ENCODE measurements at places on chromosomes 11 and 22. TPM values are rescaled to one million over a fixed set of nuclear protein-coding genes. Genes with fewer than 3 reads are reported as not detected.

Gene MDK
- 105 TPM for total RNA-seq

Gene KCNC1
- total RNA-seq, result not detected

Gene SLN
- total RNA-seq, result 0.57 TPM

Gene SERPIND1
- total RNA-seq, result 0.21 TPM

Gene KRTAP5-10
- 2.9 TPM for total RNA-seq

Gene LDLRAD3
- total RNA-seq, result 14.9 TPM

Gene MGAT3
- total RNA-seq, result 12.9 TPM

Gene MEI1
- total RNA-seq, result 6.8 TPM

Gene TMEM86A
- 4.6 TPM for total RNA-seq

Gene CAPN5
- 143 TPM for total RNA-seq

Gene NCF4
- 27.2 TPM for total RNA-seq

Gene CNGA4
- 0.26 TPM for total RNA-seq

Gene TECTA
- total RNA-seq, result 0.83 TPM

Gene IL10RA
- 22.4 TPM for total RNA-seq

Gene PCSK7
- total RNA-seq, result 99.6 TPM
